ENCODE measurements at places on chromosomes 7 and 10. TPM values are rescaled to one million over a fixed set of nuclear protein-coding genes. Genes with fewer than 3 reads are reported as not detected.

DNA sequence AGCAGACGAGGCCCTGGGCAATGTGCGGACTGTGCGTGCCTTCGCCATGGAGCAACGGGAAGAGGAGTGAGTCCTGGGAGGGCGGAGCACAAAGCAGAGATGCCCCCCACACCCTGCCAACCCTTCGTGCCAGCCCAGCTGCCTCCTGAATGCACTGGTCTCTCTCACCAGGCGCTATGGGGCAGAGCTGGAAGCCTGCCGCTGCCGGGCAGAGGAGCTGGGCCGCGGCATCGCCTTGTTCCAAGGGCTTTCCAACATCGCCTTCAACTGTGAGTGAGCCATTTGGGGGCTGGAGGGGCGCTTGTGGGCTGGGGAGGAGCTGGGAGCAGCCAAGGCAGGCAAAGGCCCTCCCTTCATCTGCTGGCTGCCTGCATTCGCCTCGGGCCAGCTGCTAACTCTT, 7.7 kb downstream of the ABCB8 start:
- DNase-seq = no peak

GRCh38 chr10:119469846-119470245, 72.7 kb downstream of the RGS10 start:
- no peak for DNase-seq

DNA sequence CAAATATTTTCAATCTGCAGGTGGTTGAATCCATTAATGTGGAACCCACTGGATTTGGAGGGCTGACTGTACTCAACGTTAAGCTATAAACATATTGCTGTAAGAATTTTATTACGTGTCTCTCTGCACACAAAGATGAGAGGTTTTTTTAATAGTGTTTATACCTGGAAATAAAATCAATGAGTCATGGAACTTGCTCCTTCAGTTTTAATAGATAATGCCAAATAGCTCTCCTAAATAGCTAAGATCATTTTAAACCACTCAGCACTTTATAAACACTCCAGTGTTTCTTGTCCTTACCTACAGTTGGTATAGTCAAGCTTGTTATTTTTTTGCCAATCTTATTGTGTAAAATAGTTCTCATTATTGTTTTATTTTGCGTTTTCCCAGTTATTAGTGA, 455.6 kb upstream of the FZD8 start:
- no peak for DNase-seq

DNA sequence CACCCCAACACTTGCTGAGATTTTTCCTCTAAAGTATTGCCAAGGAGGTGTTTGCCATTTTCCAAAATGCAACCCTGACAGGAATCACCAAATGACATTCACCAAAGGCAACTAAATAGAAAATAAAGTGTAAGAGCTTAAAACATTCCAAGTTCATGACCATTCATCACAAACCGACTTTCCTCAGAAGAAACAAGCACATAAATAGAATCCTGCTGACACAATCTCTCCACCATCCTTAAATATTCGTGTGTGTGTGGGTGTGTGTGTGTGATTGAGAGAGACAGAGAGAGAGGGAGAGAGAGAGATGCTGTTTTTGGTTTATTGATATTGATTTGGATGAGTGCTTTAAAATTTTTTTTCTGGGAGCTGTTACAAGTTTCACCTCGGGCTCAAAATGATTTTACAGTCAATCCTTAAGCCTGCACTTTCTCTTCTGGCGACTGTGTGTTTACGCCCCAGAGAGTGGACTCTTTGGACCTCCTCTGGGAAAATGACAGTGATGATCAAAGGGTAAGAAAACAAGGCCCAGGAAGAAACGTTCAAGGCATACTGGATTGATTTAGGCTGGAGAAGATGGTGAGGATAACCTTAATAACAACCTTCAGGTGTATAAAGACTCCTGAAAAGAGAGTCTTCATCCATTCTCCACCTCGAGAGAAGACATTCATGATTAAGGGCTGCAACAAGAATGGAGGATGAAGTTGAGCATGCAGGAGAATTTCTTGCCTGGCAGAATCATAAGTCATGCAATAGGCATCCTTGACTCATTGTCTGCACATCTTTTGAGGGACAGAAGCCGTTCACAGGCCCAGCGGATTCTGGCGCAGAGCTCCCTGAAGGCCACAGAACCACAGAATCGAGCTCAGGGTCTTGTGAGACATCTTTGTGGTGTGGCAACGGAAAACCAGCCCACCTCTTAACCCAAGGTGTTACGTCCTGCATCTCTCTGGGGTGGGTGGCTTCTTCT, 104.4 kb upstream of the FGFR2 start:
- DNase-seq = no peak

- no peak for DNase-seq
These were observed 23.5 kb upstream of the KDM7A start for GRCh38 chr7:140200061-140200989.

DNA sequence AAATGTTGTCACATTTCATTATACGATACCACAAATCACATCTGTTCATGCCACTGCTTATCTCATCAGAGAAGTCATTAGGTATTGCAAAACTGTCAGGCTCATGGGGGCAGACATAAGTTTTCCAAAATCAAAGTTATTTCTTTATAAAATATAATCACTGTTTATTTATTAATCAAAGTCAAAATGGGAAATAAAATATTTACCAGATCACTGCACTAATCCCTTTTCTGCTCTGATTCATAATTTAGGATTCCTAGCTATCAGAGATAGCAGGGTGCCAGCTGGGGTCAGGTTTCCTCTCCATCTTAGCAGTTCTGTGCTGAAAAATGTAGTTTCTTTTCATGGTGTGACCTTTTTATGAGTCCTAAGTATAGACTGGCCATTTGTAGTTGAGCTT, 117.7 kb upstream of the LANCL2 start:
- no peak for DNase-seq

Gene ZNF804B
- total RNA-seq = not detected
